Stimulated activated CD8-positive, alpha-beta memory T cell treated with anti-CD3 and anti-CD28 coated beads, Interleukin-4, amount 100 ng/mL, for 1 hour (primary cell): ENCODE measurements at places on chromosomes 11 and 22.
A peak's percentile ranks its signal among the peaks of the same experiment; 100 is the strongest.

- DNase-seq: no peak
Measured at GRCh38 chr22:27097933-27098332, 440.5 kb downstream of the MIAT start.

- DNase-seq: no peak
Measured at GRCh38 chr22:33321466-33321865, 263.3 kb upstream of the SYN3 start.

DNA sequence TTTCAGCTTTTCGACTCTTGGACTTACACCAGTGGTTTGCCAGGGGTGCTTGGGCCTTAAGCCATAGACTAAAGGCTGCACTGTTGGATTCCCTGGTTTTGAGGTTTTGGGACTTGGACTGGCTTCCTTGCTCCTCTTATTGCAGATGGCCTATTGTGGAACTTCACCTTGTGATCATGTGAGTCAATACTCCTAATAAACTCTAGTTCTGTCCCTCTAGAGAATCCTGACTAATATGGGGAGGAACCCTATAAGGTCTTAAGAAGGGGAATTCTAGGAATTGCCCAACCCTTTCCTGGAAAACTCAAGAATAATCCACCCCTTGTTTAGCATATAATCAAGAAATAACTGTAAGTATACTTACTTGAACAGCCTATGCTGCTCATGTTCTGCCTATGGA lies 491.8 kb downstream of the TMEM135 start:
- no peak for DNase-seq

DNA sequence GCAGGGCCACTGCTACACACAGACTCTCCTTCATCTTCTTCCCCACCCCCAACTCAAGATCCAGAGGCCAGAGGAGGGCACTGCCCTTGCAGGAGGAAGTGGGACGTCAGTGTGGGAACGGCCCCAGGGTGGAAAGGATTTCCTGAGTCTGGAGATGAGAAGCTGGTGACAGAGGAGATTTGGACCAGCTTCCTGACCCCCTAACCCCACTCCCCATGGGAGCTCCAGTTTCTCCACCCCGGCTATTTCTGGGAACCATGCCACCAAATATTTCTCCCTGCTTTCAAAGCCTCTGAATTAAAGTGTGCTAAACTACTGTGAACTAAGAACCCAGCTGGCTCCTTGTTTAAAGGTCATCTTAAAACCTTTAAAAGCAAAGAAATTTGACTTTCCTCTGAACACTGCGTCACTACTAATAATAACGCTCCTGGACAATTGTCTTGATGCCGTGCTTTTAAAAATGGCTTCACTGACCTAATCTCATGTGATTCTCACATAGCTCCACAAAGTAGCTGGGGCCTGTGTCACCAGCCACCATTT lies 46.6 kb downstream of the CWC15 start:
- DNase-seq: no peak

DNA sequence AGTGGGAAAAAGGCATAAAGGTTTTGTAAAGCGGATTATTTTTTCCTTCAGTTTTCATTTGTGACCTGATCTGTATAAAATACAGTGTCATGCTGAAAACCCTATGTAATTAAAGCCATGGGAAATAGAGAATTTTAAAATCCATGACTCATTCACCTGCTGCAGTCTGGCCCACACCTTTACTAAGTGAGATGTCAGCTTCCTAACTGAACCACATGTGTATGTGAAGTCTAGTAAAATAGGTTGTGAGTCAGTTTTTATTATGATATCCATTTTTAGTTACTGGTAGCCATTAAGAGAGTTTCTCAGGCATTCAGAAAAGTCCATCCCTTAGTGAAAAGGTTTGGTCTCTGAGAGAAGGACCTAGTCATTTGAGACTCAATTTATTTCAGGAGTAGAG lies 60.9 kb downstream of the TRIM44 start:
- no peak for DNase-seq

DNA sequence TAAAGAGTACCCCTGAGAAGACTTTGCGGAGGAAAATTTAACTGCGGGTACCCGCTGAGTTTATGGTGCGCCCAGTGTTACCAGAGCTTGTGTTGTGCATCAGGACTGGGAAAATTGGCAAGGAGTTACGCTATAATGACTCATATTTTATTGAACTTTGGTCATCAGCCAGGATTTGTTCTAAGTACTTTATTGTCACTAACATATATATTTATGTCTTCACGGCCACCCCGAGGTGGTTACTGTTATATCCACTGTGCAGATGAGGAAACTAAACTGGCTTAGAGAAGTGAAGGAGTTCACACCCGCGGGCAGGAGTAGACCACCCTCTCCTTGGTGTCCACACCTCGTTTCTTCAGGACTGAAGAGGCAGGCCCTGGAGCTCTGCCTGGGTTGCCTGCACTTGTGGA lies 667 bp downstream of the ACCS start:
- DNase-seq: no peak

DNA sequence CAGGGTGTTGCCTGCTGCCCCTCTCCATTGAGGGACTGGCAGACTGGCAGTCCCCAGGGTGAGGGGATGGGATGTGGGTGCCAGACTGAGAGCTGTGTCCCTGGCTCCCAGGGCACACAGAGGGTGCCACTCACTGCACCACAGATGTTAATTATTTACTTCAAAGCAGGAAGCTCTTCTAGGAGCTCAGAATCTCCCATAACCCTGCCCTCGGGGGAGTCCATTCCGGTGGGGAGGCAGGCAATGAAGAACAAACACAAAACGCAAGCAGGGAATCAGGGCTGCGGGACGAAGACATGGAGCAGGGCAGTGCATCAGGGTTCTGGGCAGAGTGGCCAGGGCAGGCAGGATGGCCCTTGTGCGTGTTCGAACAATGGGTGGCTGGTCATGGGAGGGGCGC lies 24.4 kb upstream of the FLRT1 start:
- DNase-seq: no peak

GRCh38 chr11:17528181-17528691 lies 16.0 kb downstream of the USH1C start:
- DNase-seq: peak; percentile 9

DNA sequence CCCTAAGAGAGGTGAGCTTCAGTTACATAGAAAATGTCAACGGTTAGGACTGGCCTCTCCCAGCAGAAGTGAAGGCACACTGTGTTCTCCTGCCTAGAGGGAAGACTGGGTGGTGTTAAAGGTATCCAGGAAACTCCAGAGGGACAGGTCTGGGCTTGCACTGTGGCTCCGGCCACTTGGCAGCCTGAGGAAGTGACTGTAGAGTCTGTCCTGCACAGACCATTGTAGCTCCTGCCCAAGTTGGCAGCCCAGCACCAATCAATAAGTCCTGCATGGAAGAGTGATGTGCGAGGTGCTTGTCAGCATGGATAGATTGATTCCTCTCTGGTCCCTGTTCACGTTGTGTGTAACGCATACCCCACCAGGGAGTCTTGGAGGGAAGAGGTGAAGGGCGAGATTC lies 284.8 kb downstream of the TENM4 start:
- no peak for DNase-seq

DNA sequence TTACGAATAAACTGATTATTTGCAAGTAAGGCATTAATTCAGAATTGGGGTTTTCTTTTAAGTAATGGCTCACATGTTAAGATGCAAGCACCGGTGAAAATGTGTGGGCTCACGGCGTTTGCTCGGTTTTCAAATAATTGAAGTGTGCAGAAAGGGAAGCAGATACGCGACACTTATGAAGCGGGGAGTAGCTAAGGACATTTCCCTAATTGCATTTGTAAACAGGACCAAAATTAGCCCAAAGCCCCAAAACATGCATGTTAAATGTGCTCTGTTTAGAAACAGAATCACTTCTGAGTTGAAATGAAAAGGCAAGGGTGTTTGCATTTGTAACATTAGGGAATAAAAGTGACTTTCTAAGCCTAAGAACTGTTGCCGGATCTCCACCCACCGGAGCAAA lies 61.3 kb downstream of the ELFN2 start:
- DNase-seq: no peak

- no peak for DNase-seq
Measured at GRCh38 chr22:32805361-32805881, 3.9 kb downstream of the TIMP3 start.

- no peak for DNase-seq
Measured at GRCh38 chr11:78040691-78041379, 17.8 kb upstream of the KCTD14 start.

DNA sequence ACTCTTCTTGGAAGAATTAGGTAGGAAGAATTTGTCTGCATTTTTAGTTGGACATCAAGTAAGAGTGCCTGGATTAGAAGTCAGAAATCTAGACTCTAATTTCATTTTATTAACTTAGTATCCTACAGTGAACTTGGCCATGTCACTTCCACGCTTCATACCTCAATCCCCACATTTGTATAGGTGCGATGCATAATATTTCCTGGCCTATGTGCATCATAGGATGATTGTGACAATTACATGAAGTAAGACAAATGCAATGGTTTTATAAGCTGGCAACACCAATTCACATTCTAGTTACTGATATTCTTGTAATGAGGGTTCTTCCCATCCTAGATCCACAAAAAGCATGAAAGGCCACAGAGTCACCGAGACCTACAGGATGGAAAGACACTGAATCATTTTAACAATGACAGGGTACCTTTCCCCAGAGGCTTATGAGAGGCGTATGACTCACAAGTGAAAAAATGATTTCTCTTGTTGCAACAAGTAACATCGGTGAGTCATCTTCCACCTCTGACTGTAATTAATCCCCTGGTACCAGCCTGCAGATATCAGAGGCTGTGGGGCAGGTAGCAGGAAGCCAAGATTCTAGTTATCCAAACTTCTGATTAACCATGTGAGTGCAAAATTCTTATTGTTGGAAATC lies 56.0 kb upstream of the OR5AK2 start:
- DNase-seq: no peak

- DNase-seq: no peak
Measured at GRCh38 chr11:119591836-119592310, 137.1 kb downstream of the NECTIN1 start.

DNA sequence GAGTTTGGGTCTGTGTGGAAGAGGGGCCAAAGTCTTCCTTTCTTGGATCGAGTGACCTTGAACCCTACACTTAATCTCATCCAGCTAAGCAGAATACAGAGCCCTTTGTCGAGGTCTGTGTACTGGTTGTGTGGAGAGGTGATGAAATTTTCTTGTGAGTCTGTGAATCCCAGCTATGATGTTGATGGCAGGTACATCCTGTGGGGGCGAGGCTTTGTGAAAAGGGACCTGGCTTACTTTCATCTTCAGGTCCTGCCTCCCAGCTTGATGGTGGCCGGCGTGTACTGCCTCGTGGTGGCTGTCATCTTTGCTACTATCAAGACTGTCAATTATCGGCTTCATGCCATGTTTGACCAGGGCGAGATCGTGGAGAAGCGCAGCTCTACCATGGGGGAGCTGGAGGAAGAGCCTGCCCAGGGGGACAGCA lies 1.0 kb downstream of the PCNX3 start:
- DNase-seq: no peak

GRCh38 chr11:121095561-121095960 lies 5.5 kb upstream of the TECTA start:
- DNase-seq: no peak

GRCh38 chr11:72705442-72706365 lies 31.5 kb upstream of the PDE2A start:
- DNase-seq: no peak

GRCh38 chr11:93958991-93959390 lies 62.2 kb upstream of the HEPHL1 start:
- no peak for DNase-seq

DNA sequence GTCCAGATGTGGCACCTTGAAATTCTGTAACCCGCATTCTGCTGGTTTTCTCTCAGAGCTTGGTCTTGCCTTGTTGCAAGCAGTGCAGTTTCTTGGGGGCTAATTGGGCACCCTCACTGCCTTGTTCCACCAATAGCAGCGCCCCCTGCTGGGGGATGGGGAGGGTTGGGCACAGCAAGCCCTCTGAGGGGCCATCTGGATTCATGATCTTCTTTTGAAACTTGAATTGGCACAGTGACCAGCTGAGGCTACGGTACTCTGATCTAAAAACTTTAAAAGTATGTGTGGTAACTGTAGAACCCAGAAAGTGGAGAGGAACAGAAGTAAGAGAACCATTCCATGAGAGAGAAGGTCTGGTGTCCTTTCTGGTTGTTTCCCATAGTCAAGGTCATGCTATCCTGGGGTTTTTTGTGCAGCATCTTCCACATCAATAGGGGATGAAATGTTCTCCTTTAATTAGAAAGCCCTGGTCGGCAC lies 64.2 kb downstream of the MED15 start:
- peak; percentile 47 for DNase-seq

- DNase-seq: no peak
Measured at GRCh38 chr22:42646569-42647525, 2.3 kb downstream of the CYB5R3 start.

DNA sequence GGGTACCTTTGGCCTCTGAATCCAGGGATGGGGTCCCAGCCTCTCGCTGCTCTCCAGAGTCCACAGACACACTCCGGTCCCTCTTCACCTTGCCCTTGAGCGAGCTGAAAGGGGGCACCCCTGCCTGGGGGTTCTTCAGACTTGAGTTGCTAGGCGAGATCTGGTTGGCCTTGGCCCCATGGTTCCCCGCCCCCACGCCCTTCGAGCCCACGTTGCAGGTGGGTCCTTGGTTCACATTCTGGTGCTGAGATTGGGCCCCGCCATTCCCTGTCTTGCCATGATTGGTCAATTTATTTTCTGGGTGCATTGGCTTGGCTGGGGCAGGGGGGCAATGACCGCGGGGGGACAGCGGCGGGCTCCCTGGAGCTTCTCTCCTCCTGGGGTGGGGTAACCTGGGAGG lies 17.5 kb downstream of the BCL9L start:
- no peak for DNase-seq

DNA sequence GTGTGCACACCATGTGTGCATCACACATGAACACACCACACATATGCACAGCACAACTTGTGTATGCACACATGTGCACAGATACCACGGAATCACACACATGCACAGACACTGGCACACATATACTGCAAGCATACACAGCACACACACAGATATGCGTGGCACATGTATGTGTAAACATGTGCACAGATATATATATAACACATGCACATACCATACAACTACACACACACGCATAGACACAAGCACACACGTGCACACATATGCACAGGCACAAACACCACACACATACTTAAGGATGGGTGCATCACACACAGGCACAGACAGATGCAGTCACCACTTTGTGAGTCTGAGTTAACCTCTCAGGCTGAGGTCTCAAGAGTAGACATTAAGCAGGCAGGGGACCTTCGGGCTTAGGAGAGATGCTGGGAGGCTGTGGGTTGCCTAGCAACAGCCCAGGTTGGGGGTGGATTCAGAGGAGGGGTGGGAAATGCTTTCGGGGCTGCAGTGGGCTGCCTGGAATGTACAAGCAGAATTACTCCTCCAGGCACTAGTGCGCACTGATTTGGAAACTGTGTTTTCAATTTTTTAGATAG lies 82.9 kb downstream of the MYO18B start:
- DNase-seq: no peak

- DNase-seq: no peak
Measured at GRCh38 chr22:43511276-43511910, 99.6 kb downstream of the MPPED1 start.

GRCh38 chr11:22677153-22677903 lies 10.9 kb downstream of the GAS2 start:
- no peak for DNase-seq

DNA sequence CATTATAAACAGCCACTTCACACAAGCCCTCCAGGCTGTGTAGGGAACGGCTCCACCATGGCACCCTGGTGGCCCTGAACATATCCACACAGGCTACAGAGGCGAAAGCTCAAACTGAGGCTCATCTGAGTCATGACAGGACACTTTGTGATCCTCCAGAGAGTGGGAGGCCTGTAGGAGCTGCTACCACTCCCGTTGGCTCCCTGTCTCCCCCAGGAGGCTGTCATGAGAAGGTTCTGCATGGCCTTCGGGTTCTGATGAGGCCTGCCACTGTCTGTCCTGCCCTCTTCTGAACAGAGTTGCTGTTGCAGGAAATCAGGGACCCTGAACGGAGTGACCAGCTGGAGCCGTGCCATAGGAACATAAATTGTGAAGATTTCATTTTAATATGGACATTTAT lies 23.8 kb upstream of the ALDH3B2 start:
- no peak for DNase-seq
